ENCODE measurements at places on chromosomes 6 and 20. TPM values are rescaled to one million over a fixed set of nuclear protein-coding genes. Genes with fewer than 3 reads are reported as not detected.

- DNase-seq, result no peak
Measured at GRCh38 chr20:63937596-63937995, 18.6 kb downstream of the UCKL1 start.

DNA sequence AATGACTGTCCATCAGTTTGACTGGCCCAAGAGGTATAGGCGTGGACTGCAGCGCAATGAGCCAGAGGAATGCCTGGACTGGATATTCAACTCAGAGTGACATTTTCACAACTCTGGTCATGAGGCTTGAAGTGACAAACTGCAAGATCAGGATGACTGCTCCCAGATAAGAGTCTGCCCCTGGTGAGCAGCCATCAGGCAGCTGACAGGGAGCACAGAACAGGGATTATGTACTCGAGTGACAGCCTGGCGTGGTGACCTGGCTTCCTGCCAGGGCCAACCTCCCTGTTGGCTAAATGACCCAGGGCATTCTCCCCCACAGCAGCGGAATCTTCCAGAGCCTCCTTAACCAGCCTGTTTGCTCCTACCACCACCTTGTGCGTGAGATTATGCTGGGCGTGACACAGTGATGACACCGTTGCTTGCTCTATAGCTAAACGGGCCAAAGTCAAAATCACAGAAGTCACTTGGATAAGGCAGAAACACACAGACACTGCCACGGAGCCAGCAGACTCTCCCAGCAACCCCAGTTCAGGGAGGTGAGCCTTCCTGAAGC, 209.1 kb upstream of the JARID2 start:
- DNase-seq, result no peak

GRCh38 chr6:31357886-31358285, 907 bp upstream of the HLA-B start:
- no peak for DNase-seq

DNA sequence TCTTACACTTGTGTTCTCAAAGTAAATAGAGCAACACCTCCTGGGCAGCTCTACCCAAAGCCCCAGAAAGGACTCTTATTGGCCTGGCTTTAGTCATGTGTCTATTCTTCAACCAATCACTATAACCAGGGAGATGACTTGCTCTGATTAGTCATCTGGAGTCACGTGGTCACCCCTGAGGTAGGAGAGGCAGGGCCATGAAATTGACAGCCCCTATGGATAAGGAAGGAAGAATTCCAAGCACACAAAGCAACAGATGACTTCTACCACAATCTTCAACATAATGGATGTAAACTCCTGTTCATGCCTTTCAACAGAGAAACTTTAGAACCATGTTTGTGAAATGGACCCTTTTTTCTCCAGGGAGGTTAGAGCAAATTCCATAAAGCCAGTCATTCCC, 24.6 kb upstream of the EYA2 start:
- DNase-seq, result no peak

- no peak for DNase-seq
Measured at GRCh38 chr6:119346936-119347335, 2.6 kb downstream of the MAN1A1 start.

GRCh38 chr20:63182425-63182824, 33.5 kb downstream of the YTHDF1 start:
- peak; percentile 47 for DNase-seq

HNF4A gene
- 26.0 TPM for total RNA-seq

ECT2L gene
- 0.13 TPM for total RNA-seq

KHDC1L gene
- not detected for total RNA-seq

All from kidney (tissue), 22 donors.